Karpas-422 (cell line): ENCODE measurements at places on chromosomes 5 and 9. TPM values are rescaled to one million over a fixed set of nuclear protein-coding genes. Genes with fewer than 3 reads are reported as not detected.

DNA sequence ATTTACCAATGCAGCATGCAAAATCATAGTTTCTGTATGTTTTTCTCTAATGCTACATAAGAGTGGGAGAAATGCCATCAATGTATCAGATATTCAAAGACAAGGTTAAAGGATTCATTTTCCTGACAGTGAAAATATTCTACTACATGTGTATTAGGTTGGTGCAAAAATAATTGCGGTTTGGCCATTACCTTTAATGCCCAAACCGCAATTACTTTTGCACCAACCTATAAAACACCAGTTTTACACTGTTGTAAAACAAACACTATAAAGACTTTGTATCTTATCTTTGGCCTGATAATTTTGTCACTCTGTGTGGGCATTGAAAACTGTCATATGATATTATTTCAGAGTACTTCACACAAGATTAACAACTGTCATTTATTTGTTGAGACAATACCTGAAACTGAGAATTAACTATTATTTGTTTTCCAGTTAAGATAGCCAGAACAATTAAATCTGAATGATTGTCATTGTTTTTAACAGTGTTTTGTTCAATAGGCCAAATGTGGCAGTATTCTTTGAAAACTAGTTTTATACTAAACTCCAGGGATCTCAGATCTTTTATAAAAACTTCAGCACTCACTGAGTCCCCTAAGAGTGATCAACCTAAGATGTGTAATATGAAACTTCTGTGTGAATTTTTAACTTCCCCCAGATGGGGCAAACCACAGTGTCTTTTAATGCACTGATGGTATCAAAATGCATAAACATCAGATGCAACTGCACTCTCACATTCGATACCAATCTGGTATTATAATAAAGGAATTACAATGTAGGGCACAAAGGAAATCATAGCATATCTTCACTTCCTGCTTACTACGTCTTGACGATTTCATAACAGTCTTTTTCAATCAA, 53.8 kb upstream of the FBN2 start:
- no peak overlapping the region for H3K27ac ChIP-seq
- H3K27me3 ChIP-seq, result no peaks in the 10 kb centered on the region
- H3K4me1 ChIP-seq, result no peaks in the 10 kb centered on the region
- no peak for DNase-seq
- H3K36me3 ChIP-seq, result no peaks in the 10 kb centered on the region

GRCh38 chr5:37799865-37800421, 39.9 kb downstream of the GDNF start:
- H3K4me3 ChIP-seq, result no peak overlapping the region
- no peaks in the 10 kb centered on the region for H3K4me1 ChIP-seq
- H3K36me3 ChIP-seq, result no peaks in the 10 kb centered on the region
- no peak overlapping the region for H3K27ac ChIP-seq
- H3K27me3 ChIP-seq, result no peaks in the 10 kb centered on the region

DNA sequence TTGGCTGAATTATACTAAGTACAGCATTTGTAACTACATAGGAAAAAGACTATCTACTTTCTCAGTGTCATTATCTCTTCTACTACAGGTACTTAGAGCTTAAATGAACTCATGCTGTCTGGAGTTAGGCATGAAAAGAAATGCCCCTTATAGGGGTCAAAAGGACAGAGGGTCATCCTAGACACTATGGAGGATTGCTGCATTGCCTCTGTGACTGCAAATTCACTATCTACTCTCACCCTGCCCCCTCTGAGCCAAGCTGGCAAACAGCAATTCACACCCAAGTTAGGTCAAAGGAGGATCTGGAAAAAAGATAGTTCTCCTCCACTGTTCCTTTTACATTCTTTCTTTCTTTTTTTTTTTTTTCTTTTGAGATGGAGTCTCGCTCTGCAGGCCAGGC, 36.7 kb downstream of the ANKRD31 start:
- H3K27ac ChIP-seq, result no peak overlapping the region
- no peaks in the 10 kb centered on the region for H3K36me3 ChIP-seq
- H3K4me3 ChIP-seq, result no peak overlapping the region
- no peaks in the 10 kb centered on the region for H3K4me1 ChIP-seq

CDH9 gene
- not detected in 2 replicates for total RNA-seq

CHSY3 gene
- not detected in 2 replicates for total RNA-seq

CCDC192 gene
- not detected in 2 replicates for total RNA-seq

DNA sequence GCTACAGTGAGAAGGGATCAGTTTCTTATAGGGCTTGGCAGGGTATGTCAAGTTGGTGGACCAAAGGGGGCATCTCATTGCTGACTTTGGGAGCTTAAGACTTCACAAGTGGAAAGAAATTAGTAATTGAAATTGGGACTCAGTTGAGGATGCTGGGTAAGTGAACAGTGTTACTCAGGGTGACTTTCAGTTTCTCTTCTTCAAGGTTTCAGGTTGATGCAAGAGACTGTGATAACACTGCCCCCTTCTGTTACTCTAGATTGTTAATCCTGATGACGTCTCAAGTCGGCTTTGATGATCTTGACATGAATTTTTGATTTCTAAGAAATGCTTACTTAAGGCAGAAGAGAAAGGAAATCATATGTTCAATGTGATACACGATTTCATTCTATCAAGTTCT, 21.3 kb downstream of the KCTD16 start:
- 0 out of 2 replicates have a peak overlapping the region, but pooled peaks have one; percentile 7 for H3K27ac ChIP-seq
- no peaks in the 10 kb centered on the region for H3K27me3 ChIP-seq
- peaks cover 24% of the 10 kb centered on the region for H3K4me1 ChIP-seq
- H3K36me3 ChIP-seq, result no peaks in the 10 kb centered on the region
- H3K4me3 ChIP-seq, result peak overlapping the region; percentile 57

GRCh38 chr5:87114631-87115030, 153.1 kb upstream of the RASA1 start:
- H3K36me3 ChIP-seq, result no peaks in the 10 kb centered on the region
- H3K4me1 ChIP-seq, result no peaks in the 10 kb centered on the region

- no peak for DNase-seq
- no peak overlapping the region for H3K4me3 ChIP-seq
- no peaks in the 10 kb centered on the region for H3K36me3 ChIP-seq
- no peaks in the 10 kb centered on the region for H3K27me3 ChIP-seq
- no peak overlapping the region for H3K27ac ChIP-seq
- H3K4me1 ChIP-seq, result no peaks in the 10 kb centered on the region
These were observed 1765.3 kb downstream of the EFNA5 start for GRCh38 chr5:105905392-105905791.

DNA sequence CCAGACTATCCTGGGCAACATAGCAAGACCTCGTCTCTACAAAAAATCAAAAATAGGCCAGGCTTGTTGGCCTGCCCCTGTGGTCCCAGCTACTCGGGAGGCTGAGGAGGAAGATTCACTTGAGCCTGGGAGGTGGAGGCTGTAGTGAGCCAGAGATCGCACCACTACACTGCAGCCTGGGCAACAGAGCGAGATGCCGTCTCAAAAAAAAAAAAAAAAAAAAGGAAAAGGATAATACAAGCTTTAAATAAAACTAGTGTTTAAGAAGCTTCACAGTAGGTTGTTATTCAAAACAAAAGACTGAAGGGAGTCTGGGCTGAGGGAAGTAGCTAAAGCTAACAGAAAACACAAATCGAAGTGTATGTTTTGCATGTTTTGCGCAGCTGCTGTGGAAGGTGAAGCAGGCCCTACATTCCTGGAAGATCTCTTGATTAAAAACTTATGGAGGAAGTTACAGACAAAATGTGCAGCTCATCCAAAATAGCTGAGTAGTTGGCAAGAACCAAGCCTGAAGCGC, 581 bp upstream of the C9orf40 start:
- peak overlapping the region; percentile 89 for H3K27ac ChIP-seq
- H3K4me3 ChIP-seq, result peak overlapping the region; percentile 93
- H3K36me3 ChIP-seq, result no peaks in the 10 kb centered on the region; the same call in 1 of the 2 replicates
- DNase-seq, result peak; percentile 82

- DNase-seq, result peak; percentile 65
- peaks cover 76% of the 10 kb centered on the region for H3K4me1 ChIP-seq
- H3K36me3 ChIP-seq, result no peaks in the 10 kb centered on the region
- peak overlapping the region; percentile 85 for H3K27ac ChIP-seq
- H3K4me3 ChIP-seq, result peak overlapping the region; percentile 11; the same call in 1 of the 2 replicates
These were observed 253.4 kb downstream of the ARHGAP26 start for GRCh38 chr5:143023411-143024096.

GRCh38 chr5:124708086-124708485, 38.4 kb downstream of the ZNF608 start:
- H3K4me1 ChIP-seq, result peaks cover 68% of the 10 kb centered on the region
- DNase-seq, result no peak
- H3K27ac ChIP-seq, result peak overlapping the region; percentile 95
- no peaks in the 10 kb centered on the region for H3K36me3 ChIP-seq

DNA sequence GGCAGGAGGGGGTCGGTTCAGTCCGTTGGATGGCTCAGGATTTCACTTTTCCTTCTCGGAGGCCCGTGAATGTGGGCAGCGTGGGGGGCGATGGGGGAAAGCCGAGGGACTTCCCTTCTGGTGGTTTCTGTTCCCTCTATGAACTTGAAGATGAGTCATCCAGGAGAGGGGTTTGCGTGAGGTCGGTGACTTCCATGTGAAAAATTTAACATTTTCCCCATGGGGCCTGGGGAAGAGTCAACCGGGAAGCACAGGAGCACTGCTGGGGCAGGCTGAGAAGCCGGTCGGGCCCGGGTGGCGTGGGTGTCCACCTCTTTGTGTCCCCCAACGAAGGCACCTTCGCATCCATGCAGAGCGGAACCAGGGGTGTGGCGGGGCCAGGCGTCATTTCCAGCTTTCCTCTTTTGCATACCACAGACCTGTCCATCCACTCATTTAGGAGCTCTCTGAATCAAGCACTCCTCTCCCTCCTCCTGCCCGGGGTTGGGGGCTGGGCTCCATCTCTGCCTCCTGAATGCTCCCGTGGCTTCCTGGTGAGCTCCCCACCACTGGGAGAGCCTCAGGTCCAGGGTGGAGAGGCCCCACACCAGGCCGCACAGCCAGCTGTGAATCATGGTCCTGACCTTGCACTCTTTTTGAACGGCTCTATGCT, 68.4 kb downstream of the ANKRD33B start:
- no peaks in the 10 kb centered on the region for H3K27me3 ChIP-seq
- peak overlapping the region; percentile 40; the same call in 1 of the 2 replicates for H3K4me3 ChIP-seq
- H3K36me3 ChIP-seq, result no peaks in the 10 kb centered on the region
- peaks cover 32% of the 10 kb centered on the region for H3K4me1 ChIP-seq
- no peak for DNase-seq

DNA sequence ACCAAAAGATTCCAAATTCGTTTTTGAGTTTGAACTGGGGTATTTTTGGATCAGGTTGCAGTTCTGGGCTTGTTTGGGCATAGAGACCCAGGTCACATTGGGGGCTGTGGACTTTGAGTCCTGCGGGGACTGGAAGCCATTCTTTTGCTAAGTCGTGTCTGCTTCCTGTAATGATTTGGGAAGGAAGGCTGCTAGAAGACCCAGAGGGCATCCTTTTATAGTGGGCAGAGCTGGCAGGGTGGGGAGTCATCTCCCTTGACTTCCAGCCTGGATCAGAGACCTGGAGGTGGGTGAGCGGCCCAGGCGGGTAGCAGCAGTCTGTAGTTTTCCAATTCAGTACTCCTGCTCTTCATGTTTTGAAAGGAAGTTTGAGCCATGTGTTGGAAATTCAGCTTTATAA, 11.3 kb downstream of the ZNF618 start:
- H3K27ac ChIP-seq, result no peak overlapping the region
- H3K4me3 ChIP-seq, result no peak overlapping the region
- no peaks in the 10 kb centered on the region for H3K36me3 ChIP-seq
- no peaks in the 10 kb centered on the region for H3K4me1 ChIP-seq
- DNase-seq, result no peak
- H3K27me3 ChIP-seq, result no peaks in the 10 kb centered on the region

DNA sequence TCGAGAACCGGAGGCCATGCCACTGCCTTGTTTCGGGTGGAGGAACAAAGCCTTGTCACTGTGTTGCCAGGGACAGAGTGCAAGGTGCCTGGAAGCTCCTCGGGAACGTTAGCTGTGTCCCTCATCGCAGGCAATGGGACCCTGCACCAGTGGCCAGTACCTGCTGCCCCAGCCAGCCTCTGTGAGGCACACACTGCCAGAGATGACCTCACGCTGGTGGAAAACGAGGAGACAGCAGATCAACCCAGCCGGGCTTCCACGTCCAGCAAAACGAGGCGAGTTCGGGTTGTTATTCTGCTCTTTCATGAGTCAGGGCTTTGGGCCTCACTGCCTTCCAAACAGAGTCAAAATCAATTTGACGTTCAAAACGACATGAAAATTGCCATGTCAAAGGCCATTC, 104.1 kb downstream of the ADAMTS2 start:
- H3K4me3 ChIP-seq, result no peak overlapping the region
- H3K27me3 ChIP-seq, result no peaks in the 10 kb centered on the region
- no peaks in the 10 kb centered on the region for H3K4me1 ChIP-seq
- H3K27ac ChIP-seq, result no peak overlapping the region
- no peaks in the 10 kb centered on the region for H3K36me3 ChIP-seq

- no peak overlapping the region for H3K27ac ChIP-seq
- DNase-seq, result no peak
These were observed 3.9 kb upstream of the CAST start for GRCh38 chr5:96658272-96658671.

GRCh38 chr9:88237991-88238571, 99.8 kb upstream of the SPATA31C2 start:
- H3K27me3 ChIP-seq, result no peaks in the 10 kb centered on the region
- H3K36me3 ChIP-seq, result no peaks in the 10 kb centered on the region
- no peak overlapping the region for H3K27ac ChIP-seq
- H3K4me3 ChIP-seq, result no peak overlapping the region
- no peak for DNase-seq
- H3K4me1 ChIP-seq, result no peaks in the 10 kb centered on the region
